ENCODE measurements at places on chromosomes 3 and 15.

DNA sequence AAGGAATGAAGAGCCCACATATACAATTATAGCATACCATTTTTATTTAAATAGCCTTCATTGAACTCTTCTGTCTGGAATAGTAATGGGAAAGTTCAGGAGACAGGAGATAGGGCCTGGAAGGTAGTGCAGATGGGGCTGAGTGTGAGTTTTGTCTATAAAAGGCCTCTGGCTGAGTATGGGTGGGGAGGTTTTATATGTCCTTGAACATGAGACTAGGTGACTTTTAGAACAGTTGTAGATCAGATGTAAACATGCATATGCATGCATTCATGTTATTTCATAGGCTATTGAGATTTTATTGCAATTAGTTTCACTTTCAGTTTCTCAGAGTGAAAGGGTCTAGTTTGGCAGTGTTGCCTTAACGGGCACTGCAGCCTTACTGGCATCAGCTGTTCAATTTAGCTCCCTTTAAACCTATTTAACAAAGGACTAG lies 27.1 kb downstream of the CGGBP1 start:
- DNase-seq: no peak

- no peak for DNase-seq
These were observed 133.4 kb downstream of the IL5RA start for GRCh38 chr3:2976796-2977195.

DNA sequence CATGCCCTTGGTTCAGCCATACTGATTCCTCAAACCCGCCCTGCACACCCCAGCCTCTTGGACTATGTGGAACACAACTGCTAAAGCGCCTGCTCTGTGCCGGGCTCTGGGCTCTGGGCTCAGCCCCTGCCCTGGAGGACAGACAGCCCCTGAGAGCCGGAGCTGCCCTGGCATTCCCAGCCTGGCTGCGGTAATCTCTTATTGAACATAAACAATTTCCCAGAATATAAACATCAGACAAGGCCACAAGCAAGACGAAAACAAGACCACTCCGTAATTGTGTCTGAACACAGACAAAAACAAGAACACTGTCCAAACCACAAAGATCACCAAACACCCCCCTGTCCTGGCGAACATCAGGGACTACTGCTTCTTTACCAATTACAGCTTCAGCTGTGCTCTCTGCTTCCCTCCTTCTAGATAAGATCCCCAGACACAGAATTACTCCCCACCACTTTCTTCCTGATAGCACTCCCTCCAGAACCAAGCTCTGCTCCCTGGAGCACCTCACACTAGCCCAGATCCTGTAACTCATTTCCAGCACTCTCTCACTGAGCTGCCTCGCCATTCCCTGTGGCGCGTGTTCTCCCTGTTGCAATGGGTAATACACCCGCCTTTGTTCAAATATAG lies 57.1 kb upstream of the TLE3 start:
- DNase-seq: no peak

DNA sequence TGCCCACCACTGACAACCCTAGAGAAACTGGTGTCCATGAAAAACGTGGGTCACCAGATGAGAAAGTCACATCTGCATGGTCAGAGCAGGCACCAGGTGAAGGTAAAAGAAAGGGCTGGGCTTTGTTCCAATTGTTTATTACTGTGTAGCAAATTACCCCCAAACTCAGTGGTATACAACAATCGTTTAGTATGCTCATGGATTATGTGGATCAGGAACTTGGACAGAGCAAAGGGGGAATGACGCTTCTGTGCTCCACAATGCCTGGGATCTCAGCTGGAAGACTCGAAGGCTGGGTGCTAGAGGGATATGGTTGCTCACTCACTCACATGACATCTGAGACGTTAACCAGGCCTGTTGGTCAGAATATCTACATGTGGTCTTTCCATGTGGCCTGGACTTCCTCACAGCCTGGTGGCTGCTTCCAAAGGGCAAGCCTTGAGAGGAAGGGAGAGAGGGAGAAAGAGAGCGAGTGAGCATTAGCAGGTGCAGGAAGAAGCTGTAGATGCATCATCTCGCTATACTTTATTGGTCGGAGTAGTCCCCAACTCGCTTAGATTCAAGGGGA lies 44.9 kb downstream of the LPP start:
- DNase-seq: no peak

GRCh38 chr3:171542976-171543375 lies 82.8 kb upstream of the TNIK start:
- no peak for DNase-seq

- DNase-seq: peak; percentile 76
These were observed 22.3 kb upstream of the LINGO1 start for GRCh38 chr15:77654975-77655374.

- DNase-seq: no peak
These were observed 88.2 kb upstream of the TSC22D2 start for GRCh38 chr3:150319900-150320299.

DNA sequence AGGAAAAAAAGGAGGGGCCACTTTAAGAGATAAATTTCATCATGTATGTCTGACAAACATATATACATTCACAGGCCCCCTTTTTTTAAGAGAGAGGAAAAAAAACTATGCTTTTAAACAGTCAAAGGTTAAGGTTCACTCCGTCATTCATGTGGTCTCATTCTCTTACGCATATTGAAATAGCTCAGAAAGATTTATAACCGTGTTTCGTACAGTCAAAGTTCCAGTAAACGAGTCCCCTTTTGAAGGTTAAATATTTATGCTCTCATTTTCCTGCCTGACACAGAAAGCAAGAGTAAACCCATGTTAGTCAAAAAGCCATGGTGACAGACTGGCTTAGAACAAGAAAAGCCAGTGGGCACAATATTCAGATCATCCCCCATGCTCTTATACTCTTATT lies 248.0 kb upstream of the ARRDC4 start:
- DNase-seq: no peak

DNA sequence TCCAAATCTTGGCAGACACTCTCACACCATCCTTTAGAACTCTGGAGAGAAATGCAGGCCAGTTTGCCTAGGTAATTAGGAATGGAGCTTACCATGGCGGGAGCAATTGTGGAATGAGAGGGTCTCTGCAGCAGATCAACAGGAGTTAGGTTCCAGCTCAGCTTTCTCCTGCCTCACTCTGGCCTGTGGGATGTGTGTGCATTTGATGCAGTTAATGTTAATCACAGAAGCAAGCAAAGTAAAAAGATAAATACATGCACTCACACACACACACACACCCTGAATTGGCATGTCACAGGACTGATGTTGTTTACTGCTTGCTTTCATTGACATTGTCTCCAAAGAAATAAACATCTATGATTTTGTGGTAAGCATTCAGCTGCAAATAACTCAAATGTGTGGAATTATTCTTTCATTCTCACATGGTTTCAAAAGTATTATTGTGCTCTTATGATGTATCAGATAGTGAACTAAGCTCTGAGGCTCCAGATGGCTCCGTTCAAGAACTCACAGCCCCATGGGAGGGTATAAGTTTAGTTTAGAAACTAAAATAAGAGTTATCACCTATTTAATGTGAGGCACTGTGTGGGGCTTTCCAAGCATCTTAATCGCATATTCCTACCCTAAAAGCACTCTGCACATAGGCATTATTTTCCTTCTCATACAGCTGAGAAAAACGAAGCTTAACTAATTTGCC lies 31.3 kb upstream of the BFSP2 start:
- no peak for DNase-seq

GRCh38 chr3:194673761-194674160 lies 1.8 kb upstream of the LSG1 start:
- DNase-seq: no peak

GRCh38 chr3:68963891-68964290 lies 31.5 kb upstream of the TAFA4 start:
- no peak for DNase-seq

DNA sequence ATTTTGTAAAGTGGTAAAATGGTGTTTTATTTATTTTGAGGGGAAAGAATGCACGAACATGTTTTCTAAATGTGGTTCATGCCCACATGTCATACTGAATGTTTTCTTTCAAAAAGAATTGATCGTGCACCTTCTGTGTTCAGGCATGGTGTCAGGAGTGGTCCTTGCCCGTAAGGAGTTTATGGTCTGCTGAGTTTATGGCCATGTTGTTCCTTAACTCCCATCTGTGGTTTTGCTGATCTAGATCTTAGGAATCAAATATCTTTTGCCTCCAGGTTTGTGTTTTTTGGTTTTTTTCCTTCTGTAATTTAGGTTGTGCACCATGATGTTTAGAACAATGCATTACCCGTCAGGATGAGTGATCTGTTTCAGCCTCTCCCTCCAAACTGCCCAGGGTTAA lies 304.4 kb upstream of the NR2E3 start:
- DNase-seq: no peak

GRCh38 chr3:143847787-143848631 lies at the start of gene SLC9A9:
Gene SLC9A9 (minus strand): TSS chr3:143848468. CDS start chr3:143848322, 146 bp downstream.
- peak; percentile 15 for DNase-seq

DNA sequence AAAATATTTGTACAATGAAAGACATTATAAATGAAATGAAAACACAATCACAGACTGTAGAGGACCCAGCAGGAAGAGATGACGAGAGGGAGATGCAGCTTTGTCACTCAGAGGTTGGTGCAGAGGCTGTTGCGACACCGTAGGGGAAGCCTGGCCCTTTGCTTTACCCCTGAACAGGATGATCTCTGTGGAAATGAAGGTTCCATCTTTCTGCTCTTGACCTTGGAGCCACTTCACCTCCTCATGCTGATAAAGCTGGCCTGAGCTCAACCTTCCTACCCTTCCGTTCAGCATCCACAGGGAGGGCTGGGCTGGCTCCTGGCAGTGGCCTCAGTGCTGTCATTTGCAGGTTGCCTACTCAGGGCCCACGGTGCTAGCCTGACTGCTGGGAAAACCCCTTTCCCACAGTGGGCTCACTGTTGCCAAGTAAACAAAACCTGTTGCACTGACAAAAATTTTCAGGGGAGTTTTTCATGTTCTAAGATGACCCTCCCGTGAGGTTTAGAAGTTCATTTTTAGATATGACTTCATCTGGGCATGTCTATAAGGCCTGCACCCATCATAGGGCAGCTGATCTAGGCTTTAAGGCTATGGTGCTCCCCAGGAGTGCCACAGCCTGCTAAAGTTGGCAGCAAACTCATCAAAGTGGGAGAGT lies 3.0 kb upstream of the CD80 start:
- DNase-seq: no peak

- DNase-seq: no peak
These were observed 82.6 kb downstream of the TGFBR2 start for GRCh38 chr3:30688776-30689641.

DNA sequence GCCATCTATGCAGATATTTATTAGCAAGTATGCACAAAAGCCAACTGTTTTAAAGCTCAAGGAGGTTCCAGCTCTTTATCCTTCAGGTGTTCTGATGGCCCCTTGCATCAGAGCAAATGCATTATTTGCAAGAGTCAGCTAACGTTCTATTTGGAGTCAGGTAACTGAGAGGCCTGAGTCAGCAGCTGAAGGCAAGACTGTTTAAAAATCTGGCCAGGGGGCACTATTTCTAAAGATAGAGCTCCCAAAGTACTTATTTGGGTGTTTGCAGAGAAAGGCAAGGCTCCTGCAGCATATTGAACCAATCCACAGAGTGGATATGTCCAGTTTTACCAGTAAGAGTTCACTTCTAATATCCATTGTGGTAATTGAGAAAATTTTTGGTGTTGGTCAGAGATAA lies 146.1 kb downstream of the LRTM1 start:
- DNase-seq: no peak

DNA sequence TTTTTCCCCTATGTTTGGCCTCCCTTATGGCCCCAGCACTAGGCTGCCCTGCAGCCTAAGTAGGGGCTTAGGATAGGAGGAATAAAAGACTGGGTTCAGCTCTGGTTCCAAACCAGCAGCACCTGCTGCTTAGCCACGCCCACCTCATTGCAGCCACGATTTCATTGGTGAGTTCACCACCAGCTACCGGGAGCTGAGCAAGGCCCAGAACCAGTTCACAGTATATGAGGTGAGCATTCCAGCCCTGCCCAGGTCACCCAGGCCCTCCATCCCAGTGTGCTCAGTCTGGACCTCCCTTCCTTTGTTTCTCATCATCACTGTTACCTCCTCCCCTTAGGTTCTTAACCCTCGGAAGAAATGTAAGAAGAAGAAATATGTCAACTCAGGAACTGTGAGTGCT lies 11.5 kb downstream of the CPNE9 start:
- peak; percentile 77 for DNase-seq

- no peak for DNase-seq
These were observed 627.1 kb upstream of the ARPP21 start for GRCh38 chr3:35012214-35012613.

- no peak for DNase-seq
These were observed 36.9 kb upstream of the PCSK6 start for GRCh38 chr15:101526442-101526841.

DNA sequence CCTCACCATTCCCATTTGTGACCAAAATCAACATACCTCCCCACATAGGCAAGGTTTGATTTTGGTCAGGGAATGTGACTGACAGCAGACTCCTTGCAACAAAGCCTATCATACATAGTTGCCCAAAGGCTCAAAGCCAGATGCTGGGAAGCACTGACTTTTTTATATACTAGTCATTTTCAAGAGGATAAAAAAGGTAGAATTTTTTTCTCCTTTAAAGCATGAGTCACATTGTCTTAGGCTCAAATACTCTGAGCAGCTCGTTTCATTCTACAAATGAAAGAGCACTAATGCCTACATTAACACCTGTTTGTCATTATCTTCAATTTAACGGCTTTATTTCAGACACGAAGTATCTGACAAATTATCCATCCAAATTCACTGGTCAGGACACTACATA lies 36.2 kb downstream of the ICE2 start:
- DNase-seq: no peak

- DNase-seq: no peak
These were observed 36.8 kb downstream of the KLHL6 start for GRCh38 chr3:183518491-183519251.

- no peak for DNase-seq
These were observed 21.3 kb upstream of the KPNA4 start for GRCh38 chr3:160586679-160587078.

- DNase-seq: no peak
These were observed 30.1 kb upstream of the SPTSSB start for GRCh38 chr3:161401389-161401788.

GRCh38 chr3:143001034-143001368 lies 369 bp upstream of the U2SURP start:
- no peak for DNase-seq
